ENCODE measurements at places on chromosomes 5 and 9.

- DNase-seq: no peak
Observed at GRCh38 chr5:16675806-16676205, 59.0 kb upstream of the RETREG1 start.

DNA sequence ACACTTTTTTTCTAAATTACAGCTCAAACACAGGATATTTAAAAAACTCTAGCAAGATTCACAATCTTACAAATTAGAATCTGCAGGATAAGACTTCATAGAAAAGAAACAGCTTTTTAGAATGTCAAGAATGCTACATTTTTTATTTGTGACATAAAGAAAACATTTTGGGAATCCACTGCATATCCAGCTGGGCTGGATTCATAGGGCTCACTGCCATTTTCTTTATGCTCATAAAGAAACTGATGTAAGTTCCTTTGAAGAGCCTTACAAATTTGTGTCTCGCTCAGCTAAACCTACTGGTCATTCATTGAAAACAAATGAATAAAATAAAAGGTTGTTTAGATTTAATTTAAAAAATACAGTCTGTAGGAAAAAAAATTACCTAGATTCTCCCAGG is 332.3 kb downstream of the TRPM3 start:
- DNase-seq: no peak

DNA sequence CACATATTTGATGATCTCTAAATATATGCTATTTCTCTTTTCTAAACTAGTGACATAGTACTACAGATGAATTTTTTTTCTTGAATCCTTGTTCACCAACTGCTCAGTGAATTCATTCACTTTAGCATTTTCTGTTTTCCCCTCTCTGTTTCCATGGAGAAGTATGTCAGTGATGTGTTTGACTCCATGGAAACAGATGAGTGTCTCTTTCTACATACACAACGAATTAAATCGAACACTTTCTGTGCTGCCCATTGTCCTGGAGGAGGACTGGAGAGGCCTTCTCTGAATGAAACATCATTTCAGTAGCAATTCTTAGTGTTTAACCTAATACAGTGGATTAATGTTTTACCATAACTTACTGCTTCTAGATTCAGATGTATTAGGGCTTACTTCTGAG is 9.5 kb downstream of the INVS start:
- DNase-seq: no peak

GRCh38 chr5:132181011-132181629 is 46.5 kb downstream of the P4HA2 start:
- DNase-seq: no peak

- DNase-seq: no peak
Observed at GRCh38 chr9:88952086-88952615, 39.1 kb upstream of the S1PR3 start.

DNA sequence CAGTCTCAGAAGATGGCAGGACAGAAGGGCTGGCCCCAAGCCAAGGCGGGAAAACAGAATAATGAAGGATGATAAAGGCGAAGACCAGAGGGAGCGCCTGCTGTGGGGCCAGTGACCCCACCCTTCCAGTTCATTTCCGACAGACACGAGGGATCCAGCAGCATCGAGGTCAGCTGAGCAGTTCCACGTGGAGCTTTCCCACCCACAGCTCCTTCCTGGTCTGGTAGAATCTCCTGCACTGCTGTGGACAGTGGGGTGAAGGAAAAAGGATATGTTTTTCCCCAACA is 265.9 kb upstream of the VLDLR start:
- no peak for DNase-seq

GRCh38 chr9:69946800-69947437 is 96.7 kb upstream of the MAMDC2 start:
- no peak for DNase-seq

DNA sequence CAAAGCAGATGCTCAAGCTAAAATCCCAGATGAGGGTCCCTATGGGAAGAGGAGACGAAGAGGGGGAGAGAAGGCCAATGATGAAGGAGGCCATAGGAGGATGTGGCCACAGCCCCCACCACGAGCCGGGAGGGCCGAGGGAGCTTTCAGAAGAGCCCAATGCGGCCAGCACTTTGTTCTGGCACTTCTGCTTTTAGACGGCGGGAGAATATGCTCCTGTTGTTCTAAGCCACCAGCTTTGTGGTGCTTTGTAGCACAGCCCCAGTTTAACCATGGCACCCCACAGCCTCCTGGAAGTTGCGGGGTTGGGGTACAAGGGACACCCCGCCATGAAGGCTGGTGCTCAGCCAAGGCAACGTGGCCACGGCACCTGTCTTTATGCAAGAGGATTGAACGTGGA is 33.4 kb downstream of the LPCAT1 start:
- DNase-seq: no peak

- DNase-seq: no peak
Observed at GRCh38 chr5:65327582-65327981, 154.1 kb downstream of the ADAMTS6 start.

DNA sequence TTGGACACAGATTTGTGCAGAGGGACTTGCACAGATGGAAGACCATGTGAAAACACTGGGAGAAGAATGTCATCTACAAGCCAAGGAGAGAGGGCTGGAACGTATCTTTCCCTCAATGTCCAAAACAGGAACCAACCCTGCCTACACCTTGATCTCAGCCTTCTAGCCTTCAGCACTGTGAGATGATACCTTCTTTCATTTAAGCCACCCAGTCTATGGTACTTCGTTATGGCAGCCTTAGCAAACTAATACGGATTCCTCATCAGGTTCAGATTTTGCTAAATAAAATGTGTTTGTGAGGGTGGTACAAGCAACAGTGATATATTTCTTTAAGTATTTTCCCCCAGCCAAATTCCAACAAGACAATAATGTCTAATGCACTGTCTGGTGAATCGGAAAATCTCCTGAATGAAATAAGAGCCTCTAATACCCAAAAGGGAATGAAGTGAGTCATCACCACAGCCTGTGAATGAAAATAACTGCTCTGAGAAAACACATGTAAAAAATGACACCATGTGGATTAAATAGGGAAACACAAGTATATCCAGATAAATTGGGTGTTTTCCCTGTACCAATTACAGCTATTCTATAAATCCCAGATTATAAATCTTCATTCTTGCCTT is 182.8 kb upstream of the TARS1 start:
- no peak for DNase-seq

- no peak for DNase-seq
Observed at GRCh38 chr5:118980017-118980416, 8.3 kb downstream of the DTWD2 start.

- no peak for DNase-seq
Observed at GRCh38 chr5:133034064-133034463, 7.7 kb upstream of the ZCCHC10 start.

GRCh38 chr5:19001054-19001453 is 986.9 kb downstream of the CDH18 start:
- no peak for DNase-seq

DNA sequence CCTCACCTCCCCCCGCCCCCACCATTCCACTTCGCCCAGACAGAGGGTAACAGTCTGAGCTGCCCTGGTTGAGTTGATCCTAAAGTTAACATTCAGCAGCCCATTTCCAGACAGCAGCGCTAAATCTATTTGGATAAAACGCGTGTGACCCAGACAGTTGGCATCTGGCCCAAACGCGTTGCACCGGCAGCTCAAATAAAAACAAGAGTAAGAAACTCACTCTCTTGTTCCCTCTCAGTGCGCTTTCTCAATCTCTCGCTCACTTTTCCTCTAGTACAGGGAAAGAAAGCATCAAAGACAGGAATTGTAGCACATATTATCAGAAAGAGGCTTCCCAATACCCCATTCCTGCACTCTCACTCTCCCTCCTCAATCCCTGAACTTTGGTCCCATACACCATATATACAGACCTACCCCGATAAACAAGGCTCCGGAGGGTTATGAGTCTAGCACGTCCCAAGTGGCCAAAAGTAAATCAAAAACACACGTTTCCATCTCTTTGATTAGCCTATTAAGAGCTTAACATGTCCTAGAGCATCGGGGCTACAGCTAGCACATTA is 1.3 kb downstream of the ADAMTS6 start:
- DNase-seq: peak; percentile 44

DNA sequence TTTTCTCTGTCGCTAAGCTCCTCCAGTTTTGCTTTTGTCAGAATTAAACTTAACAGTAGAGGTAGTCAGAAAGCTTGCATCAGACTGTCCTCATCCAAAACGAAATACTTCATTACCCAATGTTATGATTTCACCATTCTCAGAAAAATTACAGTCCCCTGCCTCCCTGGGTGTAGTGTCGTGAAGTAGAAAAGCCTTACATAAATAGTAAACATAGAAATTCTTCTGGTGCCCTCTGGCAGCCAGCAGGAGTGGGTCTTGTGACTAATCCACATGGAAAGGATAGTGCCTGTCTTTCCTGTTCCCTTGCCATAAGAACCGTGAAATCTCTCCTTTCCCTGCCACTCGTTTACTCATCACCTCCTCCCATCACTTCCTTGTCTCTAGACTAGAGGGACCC is 230.6 kb downstream of the GNA14 start:
- no peak for DNase-seq

DNA sequence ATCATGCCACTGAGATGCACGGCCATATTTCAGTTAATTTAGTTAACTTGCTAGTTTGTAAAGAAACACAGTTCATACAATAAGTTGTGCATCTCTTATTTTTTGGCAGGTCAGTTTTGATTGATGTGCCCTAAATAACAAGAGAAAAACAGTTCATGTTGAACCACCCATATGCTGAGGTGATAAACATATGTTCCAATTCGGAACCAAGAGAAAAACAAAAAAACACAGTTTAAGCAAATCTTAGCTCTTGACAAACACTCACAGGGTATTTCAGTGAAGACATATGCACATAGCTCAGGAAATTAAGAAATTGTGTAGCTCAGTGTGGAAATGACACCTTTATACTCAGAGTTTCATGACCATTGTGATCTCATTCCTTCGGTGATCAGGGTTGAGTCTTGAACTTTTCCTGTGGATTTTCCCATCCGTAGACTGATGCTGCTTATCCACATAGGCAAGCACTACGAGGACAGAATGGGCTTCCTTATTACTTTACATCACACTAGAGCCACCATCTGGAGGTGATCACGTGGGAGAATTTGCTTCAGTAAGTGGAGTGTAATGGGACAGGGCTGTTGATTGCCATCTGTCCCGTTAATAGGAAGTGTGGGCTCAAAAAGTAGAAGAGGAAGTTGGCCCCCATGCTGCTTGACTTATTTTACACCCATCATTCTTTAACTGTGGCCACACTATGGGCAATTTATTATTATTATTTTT is 773.0 kb downstream of the MTRR start:
- DNase-seq: no peak

- no peak for DNase-seq
Observed at GRCh38 chr9:114216081-114216480, 60.7 kb downstream of the COL27A1 start.

DNA sequence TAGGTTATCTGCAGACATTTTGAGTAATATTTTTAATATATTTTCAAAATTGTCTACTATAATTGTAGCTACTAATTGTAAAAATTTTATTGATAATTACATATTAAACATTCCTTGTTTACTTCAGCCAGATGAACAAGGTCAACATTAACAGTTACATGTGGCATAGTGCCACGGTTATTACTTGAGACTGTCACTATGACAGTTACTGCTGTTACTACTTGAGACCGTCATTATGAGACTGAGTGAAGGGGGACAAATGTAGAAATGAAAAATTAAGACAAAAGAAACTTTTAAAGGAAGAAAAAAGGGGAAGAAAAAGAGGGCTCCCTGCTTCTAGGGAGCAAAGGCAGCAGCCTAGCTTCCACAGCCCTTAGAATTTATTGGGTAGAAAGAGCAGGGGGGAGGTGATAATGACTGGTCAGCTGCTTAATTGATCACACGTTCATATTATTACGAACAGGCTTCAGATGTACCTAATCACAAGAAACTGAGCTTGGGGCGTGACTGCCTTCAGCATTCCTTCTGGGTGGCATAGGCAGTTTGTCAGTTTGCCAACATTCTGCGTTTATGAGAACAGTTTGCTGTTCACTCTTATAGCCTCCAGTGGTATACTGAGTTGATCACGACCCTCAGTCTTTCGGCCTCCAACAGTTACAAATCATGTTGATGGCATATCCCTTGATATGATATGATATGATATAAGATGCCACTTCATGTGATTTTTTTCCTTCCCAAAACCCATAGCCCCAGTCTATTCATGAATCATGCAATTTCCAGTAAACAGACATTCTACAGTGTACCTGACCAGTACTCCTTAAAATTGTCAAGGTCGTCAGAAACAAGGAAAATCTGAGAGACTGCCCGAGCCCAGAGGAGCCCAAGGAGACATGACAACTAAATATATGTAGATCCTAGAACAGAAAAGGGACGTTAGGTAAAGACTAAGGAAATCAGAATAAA is 13.1 kb downstream of the MARCHF6 start:
- DNase-seq: no peak

- DNase-seq: no peak
Observed at GRCh38 chr9:136287960-136288753, 15.7 kb downstream of the CCDC187 start.

DNA sequence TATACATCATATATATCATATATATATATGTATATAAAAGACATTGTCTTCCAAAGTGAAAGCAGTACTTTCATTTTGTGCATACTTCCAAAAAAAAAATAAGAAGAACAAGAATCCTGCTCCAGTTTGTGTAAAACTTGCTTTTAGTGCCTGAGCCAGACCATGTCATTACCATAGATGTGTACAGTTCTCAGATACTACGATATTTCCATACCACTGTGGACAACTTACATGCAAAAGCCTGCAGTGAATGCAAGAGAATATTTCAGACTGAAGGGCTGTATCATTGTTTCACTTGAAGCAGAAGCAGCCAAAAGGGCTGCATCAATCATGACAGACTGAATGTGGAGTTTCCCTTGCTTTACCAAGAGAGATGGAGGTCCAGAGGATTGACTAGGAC is 72.6 kb upstream of the CYLC2 start:
- DNase-seq: no peak

DNA sequence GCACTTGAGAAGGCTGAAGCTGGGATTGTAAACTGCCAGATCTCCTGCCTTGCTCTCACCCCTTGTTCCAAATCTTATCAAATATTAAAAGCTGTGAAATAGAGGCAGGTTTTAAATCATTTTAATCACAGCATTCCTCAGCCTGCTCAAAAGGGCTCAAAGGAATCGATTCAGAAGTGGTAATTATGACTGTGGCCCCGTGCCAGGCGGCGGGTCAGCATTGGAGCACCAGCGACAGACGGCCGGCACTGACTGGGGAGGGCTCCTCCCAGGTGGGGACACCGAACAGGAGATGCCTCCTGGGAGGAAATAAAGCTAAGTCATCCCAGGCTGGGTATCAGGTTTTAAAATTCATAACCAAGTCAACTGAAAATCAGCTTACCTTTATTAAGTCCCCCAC is 66.7 kb downstream of the KCNIP1 start:
- no peak for DNase-seq

DNA sequence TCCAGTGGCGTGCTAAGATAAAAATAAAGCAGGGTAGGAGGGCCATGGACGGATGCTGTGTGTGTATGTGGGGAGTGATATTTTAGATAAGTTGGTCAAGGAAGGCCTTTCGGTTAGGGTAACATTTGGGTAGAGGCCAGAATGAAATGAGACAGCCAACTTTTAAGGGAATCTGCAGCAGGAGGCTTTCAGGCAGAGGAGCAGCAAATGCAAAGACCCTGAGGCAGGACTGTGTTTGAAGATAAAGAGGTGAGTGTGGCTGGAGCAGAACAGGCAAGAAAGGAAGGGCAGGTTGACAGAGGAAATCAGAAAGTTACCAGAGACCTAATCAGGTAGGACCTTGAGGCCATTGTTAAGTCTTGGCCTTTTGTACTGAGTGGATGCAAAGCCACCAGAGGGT is 106.2 kb downstream of the MAST4 start:
- DNase-seq: no peak

GRCh38 chr9:98973576-98973975 is 29.9 kb downstream of the COL15A1 start:
- no peak for DNase-seq
